SK-N-SH treated with all-trans-retinoic acid at 6 μM for 48 hours (cell line): ENCODE measurements at places on chromosomes 3 and 15.

DNA sequence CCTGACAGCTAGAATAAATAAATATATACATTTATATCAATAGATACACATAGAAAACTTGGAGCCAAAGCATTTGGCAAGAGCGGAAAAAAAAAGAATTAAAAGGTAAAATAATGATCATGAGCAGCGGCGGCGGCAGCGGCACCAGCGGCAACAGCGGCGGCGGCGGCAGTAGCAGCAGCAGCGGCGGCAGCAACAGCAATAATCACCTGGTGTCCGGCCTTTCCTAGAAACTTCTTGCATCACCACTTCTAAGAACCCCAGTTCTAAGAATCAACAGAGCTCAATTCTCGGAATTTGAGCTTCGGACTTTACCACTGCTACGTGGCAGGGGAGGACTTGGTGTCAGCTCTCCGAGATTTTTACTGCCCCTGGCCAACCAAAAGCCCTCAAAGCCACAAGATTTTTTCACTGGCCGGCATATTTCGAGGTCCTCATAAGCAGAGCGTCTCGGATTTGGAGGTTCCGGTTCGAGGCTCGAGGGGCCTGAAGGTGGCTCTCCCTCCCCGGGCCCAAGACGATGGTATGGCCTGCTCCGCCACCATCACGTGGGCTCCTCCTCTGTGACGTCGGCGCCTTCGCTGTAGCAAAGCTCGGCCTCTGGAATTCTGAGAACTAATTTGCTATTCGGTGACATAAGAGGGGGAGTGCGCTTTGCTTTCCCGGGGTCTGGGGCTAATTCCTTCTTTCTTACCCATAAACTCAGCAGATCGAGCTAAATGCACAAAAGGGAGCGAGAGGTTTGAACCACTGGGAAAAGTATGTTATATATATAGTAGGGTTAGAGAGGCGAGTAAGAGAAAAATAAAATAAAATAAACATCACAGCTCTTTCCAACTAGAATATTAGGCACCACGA, at the start of gene BCL6:
Gene BCL6, minus strand, starts transcription at position 268 of the 858 bp plus-strand sequence. CDS start 11,775 bp downstream, outside the sequence.
- peak; percentile 64 for ATAC-seq

GRCh38 chr3:71657831-71658530, 67.2 kb downstream of the EIF4E3 start:
- peak; percentile 90 for ATAC-seq

GRCh38 chr3:28328188-28329151, 20.1 kb upstream of the ZCWPW2 start:
- peak; percentile 69; the same call in 2 of the 3 replicates for ATAC-seq

DNA sequence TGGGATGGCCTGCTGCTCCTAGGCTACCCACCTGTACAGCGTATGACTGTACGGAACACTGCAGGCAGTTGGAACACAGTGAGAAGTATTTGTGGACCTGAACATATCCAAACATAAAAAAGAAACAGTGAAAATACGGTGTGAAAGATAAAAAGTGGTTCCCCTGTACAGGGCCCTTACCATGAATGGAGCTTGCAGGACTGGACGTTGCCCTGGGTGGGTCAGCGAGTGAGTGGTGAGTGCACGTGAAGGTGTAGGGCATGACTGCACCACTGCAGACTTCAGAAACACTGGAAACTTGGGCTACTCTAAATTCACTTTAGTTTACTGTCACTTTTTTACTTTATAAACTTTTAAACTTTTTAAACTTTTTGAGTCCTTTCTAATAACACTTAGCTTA, 71.2 kb upstream of the SLC6A6 start:
- ATAC-seq = no peak
